Coronary artery (tissue), 2 donors: ENCODE measurements at places on chromosomes 13 and 19.

DNA sequence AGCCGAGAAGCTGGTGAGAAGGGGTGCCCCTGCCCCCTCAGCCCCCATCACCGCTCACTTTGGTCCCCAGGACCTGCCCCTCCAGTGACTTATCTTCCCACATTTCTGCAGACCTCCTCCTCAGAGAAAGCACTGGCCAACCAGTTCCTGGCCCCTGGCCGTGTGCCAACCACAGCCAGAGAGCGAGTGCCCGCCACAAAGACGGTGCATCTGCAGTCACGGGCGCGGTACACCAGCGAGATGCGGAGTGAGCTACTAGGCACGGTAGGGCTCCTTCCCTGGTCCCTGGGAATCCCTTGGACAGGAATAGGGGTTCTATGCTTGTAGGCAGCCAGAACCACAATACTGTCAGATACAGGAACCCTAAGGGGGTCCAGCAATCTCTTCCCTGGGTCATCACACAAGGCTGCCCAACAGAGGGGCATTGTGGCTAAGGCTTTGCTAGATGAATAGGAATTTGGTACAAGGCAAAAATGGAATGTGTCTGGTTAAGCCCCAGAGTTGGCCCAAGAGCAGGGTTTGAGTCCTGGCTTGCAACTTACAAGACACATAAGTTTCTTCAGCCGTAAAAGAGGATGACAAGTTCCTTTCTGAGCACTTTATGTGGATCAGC lies 1.0 kb downstream of the USE1 start:
- no peak for DNase-seq

- DNase-seq = no peak
These were observed 521 bp upstream of the SHISA2 start for GRCh38 chr13:26052337-26052736.

DNA sequence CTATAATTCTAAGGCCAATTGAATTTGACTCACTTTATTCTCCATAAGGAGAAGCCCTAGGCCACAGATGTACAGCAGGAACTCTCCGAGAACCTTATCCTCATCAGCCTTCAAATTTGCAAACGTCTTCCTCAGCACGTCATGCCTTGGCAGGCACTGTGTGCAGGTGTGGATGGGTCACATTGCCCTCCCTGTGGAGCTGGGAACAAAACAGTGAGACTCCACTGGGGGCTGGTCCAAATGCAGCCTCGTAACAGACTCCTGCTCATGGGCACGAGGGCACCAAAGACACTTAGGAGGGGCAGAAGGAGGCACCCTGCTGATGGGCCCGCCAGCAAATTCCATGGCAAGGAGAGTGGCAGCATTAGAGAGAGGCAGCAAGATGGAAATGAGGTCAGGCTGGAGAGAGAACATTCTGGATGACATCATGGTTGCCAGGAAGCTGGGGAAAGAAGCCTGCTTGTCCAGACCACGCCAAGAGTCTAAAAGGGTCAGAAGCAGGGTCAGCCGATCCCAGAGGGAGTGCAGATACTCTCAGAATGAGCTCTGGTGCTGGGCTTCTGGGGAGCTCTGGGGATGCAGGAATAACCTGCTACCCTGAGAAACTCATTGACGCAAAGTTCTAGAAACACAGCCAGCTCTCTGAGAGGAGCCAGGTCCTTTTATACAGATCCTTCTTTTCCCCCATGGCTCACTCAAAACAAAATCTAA lies 242.2 kb downstream of the B3GLCT start:
- no peak for DNase-seq

- no peak for DNase-seq
These were observed 97.1 kb downstream of the SIPA1L3 start for GRCh38 chr19:38004186-38004520.

DNA sequence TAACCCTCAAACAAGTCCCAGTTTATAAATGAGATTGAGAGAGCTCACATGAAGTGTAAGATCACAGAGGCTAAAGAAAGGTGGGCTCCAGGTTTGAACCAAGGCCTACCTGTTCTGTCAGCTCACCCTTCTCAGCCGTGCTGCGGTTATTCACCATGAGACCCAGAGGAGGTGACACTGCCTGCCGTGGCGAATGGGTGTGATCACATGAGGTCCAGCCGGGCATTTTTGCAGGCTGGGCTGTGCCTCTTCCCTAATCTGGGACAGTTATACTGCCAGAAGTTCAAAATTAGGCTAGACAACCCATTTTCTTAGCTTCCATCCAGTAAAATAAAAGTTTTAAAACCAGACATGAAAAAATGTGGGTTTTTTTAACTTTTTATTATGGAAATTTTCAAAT lies 146.8 kb downstream of the FOXO1 start:
- DNase-seq = no peak
